Neural progenitor cell (in vitro differentiated cells): ENCODE measurements at places on chromosomes 12 and 14. TPM values are rescaled to one million over a fixed set of nuclear protein-coding genes. Genes with fewer than 3 reads are reported as not detected.

GRCh38 chr14:91257328-91258010 lies 13.0 kb upstream of the GPR68 start:
- no peak overlapping the region for H3K27ac ChIP-seq
- H3K36me3 ChIP-seq, result no peaks in the 10 kb centered on the region
- H3K27me3 ChIP-seq, result peaks cover 26% of the 10 kb centered on the region
- peaks cover 23% of the 10 kb centered on the region for H3K4me1 ChIP-seq
- H3K4me3 ChIP-seq, result no peak overlapping the region

DNA sequence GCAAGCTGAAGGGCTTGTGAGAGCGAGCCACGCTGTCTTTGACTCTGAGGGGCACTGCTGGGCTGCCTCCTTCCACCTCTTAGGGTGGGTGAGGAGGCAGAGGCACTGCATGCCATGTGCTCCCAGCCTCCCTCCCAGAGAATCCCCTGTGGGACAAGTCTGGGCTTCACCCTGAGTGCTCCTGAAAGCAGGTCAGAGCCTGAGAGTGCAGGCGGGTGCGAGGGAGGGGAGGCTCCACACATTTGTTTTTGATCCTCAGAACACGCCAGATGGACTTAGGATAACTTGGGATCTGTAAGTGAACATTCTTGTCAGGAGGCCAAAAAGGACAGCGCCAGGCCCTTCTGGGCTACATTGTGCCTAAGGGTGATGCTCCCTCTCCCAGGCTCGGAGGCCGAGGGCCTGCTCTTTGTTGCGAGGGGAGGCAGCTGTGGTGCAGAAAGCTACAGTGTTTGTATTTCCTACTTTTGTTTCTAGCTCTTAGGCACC lies 155.4 kb downstream of the TMX1 start:
- no peak overlapping the region for H3K4me3 ChIP-seq
- peak; percentile 37 for DNase-seq
- no peak overlapping the region for H3K27ac ChIP-seq

GRCh38 chr12:118534003-118534402 lies 157.6 kb downstream of the SUDS3 start:
- no peak for DNase-seq
- no peaks in the 10 kb centered on the region for H3K36me3 ChIP-seq

DNA sequence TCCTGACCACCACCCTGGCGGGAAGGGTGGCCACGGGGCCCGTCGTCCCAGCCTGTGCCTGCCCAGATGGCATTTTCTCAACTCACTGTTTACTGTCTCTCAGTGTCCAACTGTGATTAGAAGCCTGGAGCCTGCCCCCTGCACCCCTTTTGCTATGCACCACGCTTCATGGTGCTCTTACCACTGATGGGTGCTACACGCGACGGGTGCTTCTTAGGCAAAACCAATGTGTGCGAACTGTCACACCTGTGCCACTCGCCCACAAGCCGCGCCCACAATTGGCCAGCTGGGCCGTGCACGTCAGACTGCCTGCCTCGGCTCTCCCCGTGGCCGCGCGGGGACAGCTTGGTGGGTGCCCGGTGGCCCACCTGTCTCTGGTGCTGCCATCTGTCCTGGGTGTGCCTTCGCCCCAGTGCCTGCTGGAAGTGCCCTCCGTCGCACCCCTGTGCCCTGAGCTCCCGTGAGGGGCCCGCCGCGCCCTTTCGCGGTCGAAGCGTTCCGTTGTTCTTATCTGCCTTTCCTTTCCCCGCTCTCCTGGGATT lies 15.1 kb upstream of the AMN start:
- H3K36me3 ChIP-seq, result peaks cover 6% of the 10 kb centered on the region
- H3K4me3 ChIP-seq, result no peak overlapping the region
- no peaks in the 10 kb centered on the region for H3K4me1 ChIP-seq

GRCh38 chr14:87687420-87687819 lies 305.6 kb downstream of the GALC start:
- no peak overlapping the region for H3K27ac ChIP-seq
- H3K36me3 ChIP-seq, result no peaks in the 10 kb centered on the region
- no peaks in the 10 kb centered on the region for H3K27me3 ChIP-seq
- no peak for DNase-seq
- peaks cover 12% of the 10 kb centered on the region for H3K4me1 ChIP-seq

GRCh38 chr12:65911321-65911720 lies 87.0 kb downstream of the HMGA2 start:
- no peak overlapping the region for H3K4me3 ChIP-seq
- H3K36me3 ChIP-seq, result no peaks in the 10 kb centered on the region
- DNase-seq, result no peak

DNA sequence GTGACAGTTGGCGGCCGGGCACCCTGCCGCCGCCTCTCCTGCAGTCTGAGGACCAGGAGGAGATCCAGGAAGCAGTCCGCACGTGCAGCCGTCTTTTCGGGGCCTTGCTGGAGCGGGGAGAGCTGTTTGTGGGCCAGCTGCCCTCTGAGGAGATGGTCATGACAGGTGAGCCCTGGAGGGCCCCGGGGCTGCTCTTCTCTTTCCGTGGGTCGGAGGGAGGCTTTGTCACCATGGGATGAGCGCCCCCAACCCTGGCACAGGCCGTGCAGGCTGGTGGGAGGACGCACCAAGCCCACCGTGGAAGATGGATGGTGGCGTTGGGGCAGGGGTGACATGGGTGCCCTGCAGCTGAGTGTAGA lies 532 bp downstream of the NOC4L start:
- no peak for DNase-seq
- peak overlapping the region; percentile 96 for H3K4me3 ChIP-seq
- H3K27me3 ChIP-seq, result no peaks in the 10 kb centered on the region
- peaks cover 5% of the 10 kb centered on the region for H3K4me1 ChIP-seq
- H3K36me3 ChIP-seq, result no peaks in the 10 kb centered on the region

DNA sequence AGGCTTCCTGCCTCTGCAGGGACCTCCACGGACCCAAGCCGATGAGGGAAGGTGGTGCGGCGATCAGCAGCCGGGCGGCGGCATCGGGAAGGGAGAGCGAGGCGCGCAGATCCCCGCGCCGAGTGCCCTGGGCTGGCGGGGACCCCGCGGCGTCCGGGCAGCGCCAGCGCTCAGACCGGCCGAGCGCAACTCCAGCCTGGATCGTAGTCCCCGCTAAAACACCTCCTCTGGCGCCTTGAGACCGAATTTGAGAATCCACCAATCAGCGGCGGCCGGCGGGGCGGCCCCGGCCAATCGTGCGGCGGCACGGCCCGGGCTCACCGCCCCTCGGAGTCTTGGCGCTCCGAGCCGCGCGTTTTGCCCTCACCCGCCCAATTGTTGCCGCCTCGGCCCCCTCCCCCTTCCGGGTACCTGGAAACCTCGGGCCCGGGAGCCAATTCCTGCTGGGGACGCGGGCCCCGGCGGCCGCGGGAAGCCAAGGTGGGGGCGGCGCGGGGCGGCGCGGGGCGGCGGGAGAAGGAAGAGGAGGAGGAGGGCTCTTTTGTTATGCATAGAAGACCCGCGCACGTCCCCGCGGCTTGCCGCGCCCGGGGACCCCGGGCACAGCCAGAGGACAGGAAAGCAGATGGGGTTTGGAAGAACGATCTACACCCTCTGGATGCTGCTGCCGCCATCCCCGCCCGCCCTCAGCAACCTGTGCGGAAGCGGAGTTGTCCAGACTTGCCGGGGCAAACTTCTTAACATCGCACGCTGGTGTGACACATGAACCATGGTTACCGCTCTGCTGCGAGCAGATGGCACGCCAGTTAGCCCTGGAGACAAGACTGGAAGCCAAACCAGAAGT lies at the start of gene E2F7:
Gene E2F7, minus strand, starts transcription at position 209 of the 844 bp plus-strand sequence. CDS start 934 bp downstream, outside the sequence.
- peak; percentile 98 for DNase-seq
- H3K27ac ChIP-seq, result peak within 1 kb of the TSS; percentile 93
- no peaks in the 10 kb centered on the region for H3K27me3 ChIP-seq
- peaks cover 25% of the 10 kb centered on the region for H3K4me1 ChIP-seq
- H3K36me3 ChIP-seq, result no peaks in the 10 kb centered on the region

DNA sequence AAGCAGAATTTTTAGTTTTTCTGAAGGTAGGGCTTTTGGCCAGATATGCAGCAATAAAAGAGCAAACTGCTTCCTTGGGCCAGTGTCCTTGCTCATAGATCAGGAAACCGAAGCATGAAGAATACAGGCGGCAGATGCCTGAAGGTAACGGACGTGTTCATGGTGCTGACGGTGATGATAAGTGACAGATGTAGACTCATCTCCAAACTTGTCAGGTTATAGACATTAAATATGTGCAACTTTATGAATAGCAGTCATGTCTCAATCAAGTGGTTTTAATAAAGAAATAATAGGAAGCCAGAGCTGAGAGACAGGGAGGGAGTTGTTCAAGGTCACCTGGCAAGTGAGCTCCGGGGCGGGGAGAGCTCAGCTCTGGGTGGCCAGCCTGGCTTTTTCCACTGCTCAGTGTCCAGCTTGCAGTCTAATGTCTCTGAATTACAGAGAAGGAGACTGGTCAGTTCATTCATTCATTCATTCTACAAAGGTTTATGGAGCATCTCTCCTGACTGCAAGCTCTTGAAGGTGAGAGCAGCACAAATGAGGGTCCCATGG lies 1.0 kb downstream of the SERPINA5 start:
- no peak overlapping the region for H3K27ac ChIP-seq
- H3K4me3 ChIP-seq, result no peak overlapping the region
- H3K27me3 ChIP-seq, result no peaks in the 10 kb centered on the region
- no peaks in the 10 kb centered on the region for H3K36me3 ChIP-seq

DNA sequence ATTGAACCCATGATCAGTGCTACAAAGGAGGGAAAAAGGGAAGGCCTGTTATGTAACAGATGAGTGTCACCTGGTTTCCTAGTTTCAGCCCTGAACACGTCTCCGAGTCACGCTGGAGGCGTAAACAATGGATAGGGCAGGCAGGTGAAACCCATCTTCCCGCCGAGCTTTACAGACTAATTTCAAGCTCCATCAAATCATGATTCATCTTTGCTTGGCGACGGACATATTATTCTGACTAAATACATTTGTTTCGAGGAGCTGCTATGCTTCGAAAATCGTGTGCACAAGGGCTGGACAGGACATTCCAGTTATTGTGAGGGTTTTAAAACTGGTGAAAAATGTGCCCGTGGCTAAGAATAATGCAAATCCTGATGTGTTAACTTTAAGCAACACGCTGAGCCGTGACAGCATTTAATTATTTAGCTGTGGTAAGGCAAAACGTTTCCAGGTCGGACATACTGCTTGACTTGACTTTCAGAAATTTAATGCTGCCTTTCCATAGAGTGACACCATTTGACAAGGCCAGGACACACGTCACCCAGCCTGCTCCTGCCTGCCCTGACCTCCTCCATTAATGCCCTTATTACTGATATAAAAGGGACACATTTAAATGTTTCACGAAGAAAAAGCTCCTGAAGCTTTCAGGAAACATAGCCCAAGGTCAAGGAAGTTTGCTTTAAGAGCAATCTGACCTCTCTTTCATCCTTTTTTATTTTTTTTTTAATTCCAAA lies 1203.5 kb upstream of the TMEM132C start:
- no peak overlapping the region for H3K27ac ChIP-seq
- peaks cover 3% of the 10 kb centered on the region for H3K4me1 ChIP-seq
- no peaks in the 10 kb centered on the region for H3K36me3 ChIP-seq
- H3K27me3 ChIP-seq, result no peaks in the 10 kb centered on the region
- DNase-seq, result no peak

- no peaks in the 10 kb centered on the region for H3K36me3 ChIP-seq
- no peaks in the 10 kb centered on the region for H3K27me3 ChIP-seq
- DNase-seq, result no peak
- H3K27ac ChIP-seq, result no peak overlapping the region
Observed at GRCh38 chr12:126464153-126464552, 1398.9 kb downstream of the AACS start.

DNA sequence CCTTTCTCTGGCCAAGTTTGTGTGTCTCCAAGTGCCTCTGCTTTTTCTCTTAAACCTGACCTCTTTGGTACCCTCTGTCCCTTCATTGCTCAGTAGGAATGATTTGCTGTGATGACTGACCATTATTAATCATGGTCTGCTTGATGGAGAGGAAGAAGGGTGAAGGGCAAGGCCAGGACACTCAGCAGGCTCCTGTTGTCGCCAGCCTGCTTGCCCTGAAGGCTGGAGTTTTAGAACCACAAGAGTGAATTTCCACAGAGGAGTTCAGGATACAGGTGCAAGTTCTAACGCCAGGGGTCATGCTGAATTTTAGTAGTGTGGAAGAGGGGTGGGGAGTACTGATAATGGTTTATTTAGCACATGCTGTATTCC lies 2.8 kb upstream of the ITGA5 start:
- DNase-seq, result no peak
- H3K27ac ChIP-seq, result no peak overlapping the region
- H3K4me1 ChIP-seq, result peaks cover 31% of the 10 kb centered on the region
- H3K27me3 ChIP-seq, result no peaks in the 10 kb centered on the region

GRCh38 chr12:79662046-79662811 lies 28.5 kb downstream of the PAWR start:
- no peak overlapping the region for H3K27ac ChIP-seq
- no peaks in the 10 kb centered on the region for H3K4me1 ChIP-seq
- H3K4me3 ChIP-seq, result no peak overlapping the region
- no peaks in the 10 kb centered on the region for H3K27me3 ChIP-seq

DNA sequence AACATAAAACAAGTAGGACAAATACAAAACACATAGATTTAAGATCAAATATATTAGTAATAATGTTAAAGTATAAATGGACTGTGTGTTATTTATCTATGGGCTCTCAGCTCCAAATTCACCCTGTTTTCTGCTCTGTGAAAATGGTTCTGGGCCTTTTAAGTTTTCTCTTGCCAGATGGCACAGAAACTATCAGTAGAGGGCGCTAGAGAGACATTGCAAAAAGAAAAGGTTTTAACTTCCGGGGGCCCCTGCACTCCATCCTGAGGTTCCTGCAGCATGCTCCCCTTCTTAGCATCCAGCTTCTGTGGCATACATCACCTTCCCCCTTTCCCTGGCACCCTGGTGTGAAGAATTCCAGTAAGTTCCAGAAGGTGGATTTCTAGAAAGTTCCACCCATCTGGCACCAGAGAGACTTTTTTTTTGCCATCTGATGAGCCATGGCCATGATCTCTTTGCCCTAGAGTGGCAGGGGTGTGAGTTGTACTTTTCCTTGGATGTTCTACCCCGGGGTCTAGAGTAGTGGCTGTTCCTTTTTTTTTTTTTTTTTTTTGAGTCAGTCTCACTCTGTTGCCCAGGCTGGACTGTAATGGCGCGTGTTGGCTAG lies 29.3 kb downstream of the ZCRB1 start:
- peak; percentile 17 for DNase-seq
- no peaks in the 10 kb centered on the region for H3K4me1 ChIP-seq
- H3K36me3 ChIP-seq, result no peaks in the 10 kb centered on the region
- H3K27me3 ChIP-seq, result no peaks in the 10 kb centered on the region
- no peak overlapping the region for H3K4me3 ChIP-seq
- no peak overlapping the region for H3K27ac ChIP-seq

- H3K27me3 ChIP-seq, result no peaks in the 10 kb centered on the region
- no peaks in the 10 kb centered on the region for H3K36me3 ChIP-seq
- H3K27ac ChIP-seq, result no peak overlapping the region
- DNase-seq, result peak; percentile 51
Observed at GRCh38 chr12:68867606-68868005, 59.6 kb downstream of the MDM2 start.

The LTB4R2 gene
- total RNA-seq, result 1.8 and 9.0 TPM in 2 replicates

The DPF3 gene
- not detected in 2 replicates for total RNA-seq

The IRF9 gene
- total RNA-seq, result 6.9 and 9.7 TPM in 2 replicates

The RNASE12 gene
- total RNA-seq, result not detected in 2 replicates

The GARIN6 gene
- not detected in 2 replicates for total RNA-seq
